Stimulated activated CD8-positive, alpha-beta memory T cell treated with anti-CD3 and anti-CD28 coated beads, Interleukin-4, amount 100 ng/mL, for 4 hours (primary cell): ENCODE measurements at places on chromosomes 7 and 10.

DNA sequence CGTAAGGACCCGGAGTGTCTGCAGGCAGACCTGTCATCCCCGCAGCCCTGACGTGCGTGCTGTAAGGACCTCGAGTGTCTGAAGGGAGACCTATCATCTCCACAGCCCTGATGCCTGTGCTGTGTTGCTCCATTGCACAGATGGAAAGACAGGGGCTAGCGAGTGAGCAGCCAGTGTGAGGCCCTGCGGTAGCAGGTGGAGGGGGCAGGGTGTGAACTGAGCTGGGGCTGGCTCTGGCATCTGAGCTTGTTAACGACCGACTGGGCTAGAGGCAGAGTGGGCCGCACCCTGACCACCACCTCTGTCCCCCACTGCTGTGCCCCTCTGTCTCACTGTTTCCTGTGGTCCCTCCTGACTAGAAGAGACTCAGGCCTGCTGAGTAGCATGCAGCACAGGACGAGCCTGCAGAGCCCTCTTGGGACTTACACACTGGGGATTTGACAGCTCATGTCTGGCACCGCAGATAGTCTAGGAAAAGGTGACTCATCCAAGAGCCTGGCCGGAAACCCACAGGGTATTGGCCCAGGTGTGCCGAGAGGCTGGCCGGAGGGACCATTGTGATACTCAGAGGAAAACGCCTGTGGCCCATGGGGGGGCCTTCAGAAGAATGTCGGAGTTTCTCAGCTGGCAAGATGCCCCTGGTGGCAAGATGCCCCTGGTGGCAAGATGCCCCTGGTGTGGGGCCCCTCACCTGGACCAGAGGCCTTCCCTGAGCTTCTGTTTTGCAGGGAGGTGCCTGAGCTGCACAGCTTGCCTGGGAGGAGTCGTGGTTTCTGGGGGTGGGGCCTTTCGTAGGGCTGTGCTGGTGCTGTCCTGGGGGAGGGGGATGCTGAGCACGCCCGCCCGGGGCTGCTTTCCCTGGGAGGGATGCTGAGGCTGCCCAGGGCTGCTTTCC lies 34.3 kb downstream of the INPP5A start:
- DNase-seq = peak; percentile 42

GRCh38 chr7:28382144-28382543 lies 30.2 kb upstream of the CREB5 start:
- no peak for DNase-seq

DNA sequence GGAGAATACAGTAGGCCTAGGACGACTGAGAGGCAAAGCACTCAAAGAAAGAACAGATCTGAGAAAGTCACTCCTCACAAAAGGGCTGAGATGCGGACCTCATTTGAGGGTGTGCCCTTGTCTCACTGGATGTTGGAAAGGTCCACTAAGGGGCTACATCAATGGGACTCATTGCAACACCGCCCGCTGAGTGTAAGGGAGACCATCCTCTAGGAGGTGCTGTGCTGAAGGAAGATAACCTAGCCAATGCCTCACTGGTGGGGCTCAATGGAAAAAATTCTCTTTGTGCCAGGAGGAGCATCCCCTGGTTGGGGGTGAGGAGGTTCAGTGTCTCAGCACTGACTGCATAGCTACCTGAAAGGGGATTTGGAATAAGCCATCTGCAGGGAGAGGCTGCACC lies 758.7 kb upstream of the CELF2 start:
- no peak for DNase-seq

- DNase-seq = no peak
Measured at GRCh38 chr10:133169173-133169947, 9.3 kb downstream of the KNDC1 start.

GRCh38 chr10:124388823-124389612 lies 29.7 kb downstream of the OAT start:
- peak; percentile 81 for DNase-seq

- no peak for DNase-seq
Measured at GRCh38 chr10:67550046-67550445, 145.9 kb downstream of the CTNNA3 start.

DNA sequence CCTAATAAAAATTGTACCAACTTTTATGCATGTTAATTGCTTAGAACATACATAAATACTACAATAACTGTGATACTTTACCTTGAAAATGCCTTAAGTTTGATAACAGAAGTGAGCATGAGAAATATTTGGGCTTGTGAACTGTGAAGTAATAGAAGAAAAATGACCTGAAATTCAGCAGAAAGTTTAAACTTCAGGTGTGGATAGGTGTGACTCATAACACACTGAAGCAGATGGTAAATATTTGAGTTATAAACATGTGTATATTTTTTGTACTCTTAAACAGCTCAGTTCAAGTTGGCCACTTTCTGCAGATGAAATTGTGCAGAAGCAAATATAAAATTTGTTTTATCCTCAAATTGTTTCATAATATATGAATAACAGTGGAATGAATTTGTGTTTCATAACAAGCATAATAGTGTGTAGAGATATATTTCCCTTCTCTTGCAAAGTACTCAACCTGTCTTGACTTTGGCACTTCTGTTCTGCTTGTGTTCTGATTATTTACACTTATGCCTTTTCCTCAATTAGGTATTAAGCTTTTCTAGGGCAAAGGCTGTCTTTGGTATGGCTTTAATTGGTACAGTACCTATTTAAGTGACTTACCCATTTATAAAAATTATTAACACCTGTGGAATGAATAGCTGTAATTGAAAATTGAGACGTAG lies 122.4 kb downstream of the PRKG1 start:
- no peak for DNase-seq

DNA sequence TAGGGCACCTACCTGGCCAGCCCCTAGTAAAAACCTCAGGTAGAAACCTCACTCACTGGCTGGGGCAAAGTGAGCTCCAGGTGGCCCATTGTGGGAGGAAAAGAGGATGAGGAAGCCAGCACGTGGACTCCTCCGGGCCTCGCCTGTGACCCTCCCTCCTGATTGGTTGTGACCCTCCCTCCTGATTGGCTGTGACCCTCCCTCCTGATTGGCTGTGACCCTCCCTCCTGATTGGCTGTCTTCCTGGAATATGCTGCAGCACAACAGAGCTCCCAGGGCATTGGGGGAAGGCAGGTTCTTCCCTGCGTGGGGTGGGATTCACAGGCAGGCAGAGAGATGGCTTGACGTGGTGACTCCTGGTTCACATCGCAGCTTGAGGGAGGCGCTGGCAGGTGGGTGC lies 343.0 kb downstream of the GLRX3 start:
- no peak for DNase-seq

DNA sequence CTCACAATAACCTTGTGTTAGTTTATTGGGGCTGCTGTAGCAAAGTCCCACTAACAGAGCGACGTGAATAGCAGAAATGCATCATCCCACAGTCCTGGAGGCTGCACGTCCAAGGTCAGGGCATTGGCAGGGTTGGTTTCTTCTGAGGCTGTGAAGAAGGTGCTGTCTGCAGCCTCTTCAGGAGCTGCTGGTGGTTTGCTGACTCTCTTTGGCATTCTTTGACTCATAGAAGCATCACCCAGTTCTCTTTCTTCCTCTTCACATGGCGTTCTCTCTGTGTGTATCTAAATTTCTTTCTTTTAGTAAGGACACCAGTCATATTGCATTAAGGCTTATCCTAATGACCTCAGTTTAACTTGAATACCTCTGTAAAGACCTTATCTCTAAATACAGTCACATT lies 428.4 kb upstream of the KLF6 start:
- DNase-seq = no peak

- DNase-seq = no peak
Measured at GRCh38 chr10:3964516-3964915, 179.5 kb upstream of the KLF6 start.

DNA sequence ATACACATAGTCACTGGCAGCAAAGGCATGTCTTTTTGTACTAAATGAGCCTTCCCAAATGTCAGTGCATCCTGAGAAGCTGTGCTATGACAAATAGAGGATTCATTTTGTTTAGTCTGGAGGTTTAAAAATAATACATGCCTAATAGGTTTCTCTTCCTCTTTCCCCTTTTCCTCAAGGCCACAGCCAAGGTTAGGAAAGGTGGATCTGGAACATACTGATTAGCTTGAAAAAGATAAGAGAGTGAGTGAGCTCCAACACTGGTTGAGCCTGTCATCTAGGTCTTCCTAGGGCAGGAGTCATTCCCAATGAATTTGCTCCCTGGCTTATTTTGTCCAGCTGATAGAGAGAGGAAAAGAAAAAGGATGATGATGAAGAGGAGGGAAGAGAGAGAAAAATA lies 14.4 kb upstream of the SP4 start:
- DNase-seq = no peak

- DNase-seq = no peak
Measured at GRCh38 chr10:30540276-30540675, 89.3 kb downstream of the LYZL2 start.

DNA sequence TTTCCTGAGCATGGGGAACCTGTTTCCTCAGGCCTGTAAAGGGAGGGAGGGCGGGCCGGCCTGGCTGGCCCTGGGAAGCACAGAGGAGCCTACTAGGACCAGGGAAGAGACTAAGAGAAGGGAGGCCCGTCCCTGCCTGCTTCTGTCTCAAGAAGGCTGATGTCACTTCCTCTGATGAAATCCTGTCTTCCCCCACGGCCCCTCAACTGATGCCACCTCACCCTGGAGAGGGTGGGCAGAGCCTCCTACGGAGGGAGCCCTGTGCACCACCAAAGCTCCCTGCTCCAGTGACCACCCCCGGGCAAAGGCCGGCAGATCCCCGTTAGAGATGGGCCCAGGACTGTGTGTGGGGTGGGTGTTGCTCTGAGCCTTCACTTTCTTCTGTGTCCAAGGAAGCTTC lies 1.0 kb upstream of the PILRA start:
- DNase-seq = no peak

- DNase-seq = no peak
Measured at GRCh38 chr7:155532792-155533119, 13.6 kb downstream of the CNPY1 start.

- no peak for DNase-seq
Measured at GRCh38 chr7:31986878-31987518, 83.2 kb downstream of the PDE1C start.

DNA sequence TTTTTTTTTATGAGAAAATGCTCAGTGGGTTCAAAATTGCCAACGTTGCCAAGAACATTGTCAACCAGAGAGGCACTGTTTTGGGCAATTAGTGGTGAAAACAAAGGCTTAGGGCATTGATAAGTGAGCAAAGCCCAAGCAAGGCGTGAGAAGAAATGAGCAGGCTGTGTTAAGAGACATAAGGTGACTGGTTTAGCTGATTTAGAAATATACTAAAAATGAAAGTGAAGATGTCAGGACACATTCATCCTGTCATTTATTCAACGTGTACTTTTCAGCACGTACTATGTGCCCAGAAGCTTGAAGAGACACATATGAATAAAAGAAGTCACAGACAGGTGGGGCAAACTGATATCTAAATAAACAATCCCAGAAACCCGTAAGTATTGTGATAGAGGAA lies 31.8 kb downstream of the AOAH start:
- DNase-seq = no peak

DNA sequence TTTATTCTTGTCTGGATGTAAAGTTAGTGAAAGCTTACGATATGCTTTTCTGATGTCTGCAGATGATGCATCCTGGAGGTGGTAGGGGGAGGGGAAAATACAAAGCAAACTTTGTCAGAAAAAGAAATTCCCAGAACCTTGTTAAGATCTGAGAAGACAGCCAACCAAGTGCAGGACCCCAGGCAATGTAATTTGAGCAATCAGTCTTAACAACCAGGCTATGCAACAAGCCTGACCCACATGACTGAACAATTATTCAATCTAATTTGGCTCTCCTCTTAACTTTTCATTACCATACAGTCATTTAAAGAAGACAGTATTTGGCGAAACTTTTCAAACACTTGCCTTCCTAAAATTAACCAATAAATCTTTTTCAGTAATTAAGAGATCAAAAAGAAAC lies 74.5 kb downstream of the DNAJC1 start:
- DNase-seq = no peak
